SK-N-SH (cell line): ENCODE measurements at places on chromosomes 7 and 10. TPM values are rescaled to one million over a fixed set of nuclear protein-coding genes. Genes with fewer than 3 reads are reported as not detected.

- H3K27me3 ChIP-seq, result no peaks in the 10 kb centered on the region; the same call in 1 of the 2 replicates
- no peaks in the 10 kb centered on the region for H3K36me3 ChIP-seq
- H3K4me3 ChIP-seq, result no peak overlapping the region
These were observed 8.6 kb upstream of the IRF5 start for GRCh38 chr7:128928882-128929788.

GRCh38 chr10:125592897-125593296 is 90.1 kb downstream of the TEX36 start:
- no peak overlapping the region for H3K27ac ChIP-seq
- no peaks in the 10 kb centered on the region for H3K36me3 ChIP-seq
- no peak for DNase-seq
- H3K27me3 ChIP-seq, result no peaks in the 10 kb centered on the region
- H3K4me3 ChIP-seq, result no peak overlapping the region

DNA sequence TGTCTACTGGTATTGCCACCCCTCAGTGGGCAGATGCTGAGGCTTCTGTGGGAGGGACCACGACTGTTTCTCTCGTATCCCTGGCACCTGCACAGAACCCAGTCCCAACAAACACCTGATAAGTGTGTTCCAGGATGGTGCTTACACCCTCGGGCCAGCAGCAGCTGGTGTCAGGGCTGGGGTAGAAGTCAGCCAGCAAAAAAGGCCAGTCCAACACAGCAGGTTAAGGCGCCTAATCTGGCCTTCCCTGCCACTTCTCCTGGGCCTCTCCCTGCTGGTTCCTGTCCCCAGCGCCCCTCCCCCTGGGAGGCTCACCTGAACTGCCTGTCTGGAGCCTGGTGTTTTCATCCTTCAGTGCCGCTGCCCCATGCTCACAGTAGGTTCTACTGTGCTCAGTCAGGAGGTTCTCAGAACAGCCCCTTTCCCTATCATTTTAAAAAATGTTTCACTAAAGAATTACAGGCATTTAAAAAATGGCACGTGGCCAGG is 20.0 kb downstream of the PODXL start:
- DNase-seq, result no peak
- no peaks in the 10 kb centered on the region for H3K27me3 ChIP-seq
- no peak overlapping the region for H3K27ac ChIP-seq
- no peaks in the 10 kb centered on the region for H3K36me3 ChIP-seq
- peaks cover 27% of the 10 kb centered on the region for H3K4me1 ChIP-seq

GRCh38 chr7:81161451-81162075 is 242.7 kb upstream of the SEMA3C start:
- no peak for DNase-seq
- no peaks in the 10 kb centered on the region; the same call in 1 of the 2 replicates for H3K4me1 ChIP-seq
- no peaks in the 10 kb centered on the region for H3K36me3 ChIP-seq

DNA sequence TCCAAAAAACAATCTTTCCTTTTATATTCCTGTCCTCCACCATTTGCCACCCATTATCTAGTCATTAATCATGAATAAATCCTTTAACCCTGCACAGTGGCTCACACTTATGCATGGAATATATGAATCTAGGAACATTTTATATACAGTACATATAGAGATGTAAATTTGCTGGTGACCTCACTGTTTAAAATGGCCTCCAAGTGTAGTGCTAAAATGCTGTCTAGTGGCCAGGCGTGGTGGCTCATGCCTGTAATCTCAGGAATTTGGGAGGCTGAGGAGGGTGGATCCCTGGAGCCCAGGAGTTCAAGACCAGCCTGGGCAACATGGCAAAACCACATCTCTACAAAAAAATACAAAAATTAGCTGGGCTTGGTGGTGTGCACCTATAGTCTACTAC is 9.6 kb downstream of the NANOS1 start:
- peaks cover 82% of the 10 kb centered on the region for H3K36me3 ChIP-seq
- no peak overlapping the region for H3K4me3 ChIP-seq
- H3K27ac ChIP-seq, result no peak overlapping the region
- no peak for DNase-seq
- H3K4me1 ChIP-seq, result no peaks in the 10 kb centered on the region

DNA sequence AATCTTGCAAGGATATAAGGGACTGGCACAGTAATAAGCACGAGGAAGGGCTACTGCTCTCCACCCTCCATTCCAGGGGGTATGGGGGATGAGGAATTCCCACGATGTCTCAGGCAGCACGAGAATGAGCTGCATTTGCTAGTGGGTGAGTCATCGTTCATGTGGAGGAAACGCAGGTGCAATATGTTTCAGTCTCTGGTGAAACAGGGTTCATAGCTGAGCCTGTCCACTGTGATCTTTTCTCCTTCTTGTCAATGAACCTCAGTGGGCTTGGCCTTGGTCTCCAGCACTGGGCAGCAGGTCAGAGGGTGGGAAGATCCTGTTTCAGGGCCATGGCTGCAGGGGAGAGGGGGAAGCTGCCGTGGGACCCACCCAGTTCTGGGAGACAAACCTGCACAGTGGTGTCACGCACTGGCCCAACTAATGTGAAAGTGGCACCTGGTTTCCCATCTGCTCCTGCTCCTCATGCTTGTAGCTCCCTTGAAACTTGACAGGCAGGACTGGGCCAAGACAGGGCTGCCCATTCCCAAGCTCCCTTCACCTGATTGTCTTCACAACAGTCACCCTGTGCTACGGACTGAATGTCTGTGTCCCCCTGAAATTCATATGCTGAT is 181.9 kb downstream of the USP6NL start:
- H3K27me3 ChIP-seq, result no peaks in the 10 kb centered on the region
- H3K27ac ChIP-seq, result no peak overlapping the region

GRCh38 chr7:158840604-158841003 is 11.3 kb upstream of the ESYT2 start:
- no peak for DNase-seq
- H3K4me3 ChIP-seq, result no peak overlapping the region
- H3K27me3 ChIP-seq, result no peaks in the 10 kb centered on the region
- H3K36me3 ChIP-seq, result no peaks in the 10 kb centered on the region

DNA sequence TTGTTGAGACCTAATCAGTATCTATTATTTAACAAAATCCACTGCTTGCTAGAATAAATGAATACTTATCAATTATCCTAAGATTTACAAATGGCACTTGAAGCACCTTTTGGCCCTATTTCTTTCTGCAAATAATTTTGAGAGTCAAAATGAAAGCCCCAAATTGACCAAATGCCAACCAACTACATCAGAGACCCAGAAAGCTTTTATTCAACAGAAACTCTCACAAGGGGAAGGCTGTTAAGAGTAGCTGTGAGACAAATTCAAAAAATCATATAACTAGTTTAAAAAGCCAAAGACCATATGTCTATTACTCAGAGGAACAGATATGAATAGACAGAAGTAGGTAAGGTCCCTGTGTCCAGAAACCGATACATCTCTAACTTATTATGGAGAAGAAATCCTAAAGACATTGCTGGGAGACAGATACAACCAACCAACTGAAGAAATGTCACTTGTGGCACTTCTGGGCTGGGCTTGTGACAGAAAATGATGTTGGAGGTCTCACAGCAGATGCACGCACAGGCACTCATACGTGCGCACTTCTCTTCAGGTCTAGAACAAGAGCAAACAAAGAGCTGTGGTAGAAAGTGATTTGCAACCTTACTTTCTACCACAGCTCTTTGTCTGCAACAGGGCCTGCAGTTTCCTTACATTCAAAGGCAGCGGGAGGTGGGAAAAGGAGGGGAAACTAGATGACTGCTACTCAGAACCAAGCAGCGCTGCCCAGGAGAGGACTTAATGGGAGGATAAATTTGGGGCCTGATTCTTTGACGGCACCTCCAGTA is 58.6 kb upstream of the KCNIP2 start:
- 0 out of 2 replicates have a peak, but pooled peaks cover 8% of the 10 kb centered on the region for H3K4me1 ChIP-seq
- no peak overlapping the region for H3K27ac ChIP-seq
- H3K4me3 ChIP-seq, result no peak overlapping the region
- DNase-seq, result no peak

DNA sequence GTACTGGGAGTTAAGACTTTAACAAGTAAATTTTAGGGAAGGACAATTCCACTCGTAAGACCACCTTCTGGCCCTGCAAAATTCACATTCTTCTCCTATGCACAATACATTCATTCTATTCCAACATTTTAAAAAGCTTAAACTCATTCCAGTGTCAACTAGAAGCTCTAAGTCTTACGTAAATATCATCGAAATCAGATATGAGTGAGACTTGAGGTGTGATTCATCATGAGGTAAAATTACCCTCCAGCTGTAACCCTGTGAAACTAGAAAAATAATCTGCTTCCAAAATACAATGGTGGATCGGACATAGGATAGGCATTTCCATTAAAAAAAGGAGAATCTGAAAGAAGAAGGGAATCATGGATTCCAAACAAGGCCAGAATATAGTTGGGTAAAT is 370.3 kb downstream of the CDC14C start:
- no peaks in the 10 kb centered on the region for H3K36me3 ChIP-seq
- H3K4me1 ChIP-seq, result no peaks in the 10 kb centered on the region
- H3K27ac ChIP-seq, result no peak overlapping the region
- H3K4me3 ChIP-seq, result no peak overlapping the region

DNA sequence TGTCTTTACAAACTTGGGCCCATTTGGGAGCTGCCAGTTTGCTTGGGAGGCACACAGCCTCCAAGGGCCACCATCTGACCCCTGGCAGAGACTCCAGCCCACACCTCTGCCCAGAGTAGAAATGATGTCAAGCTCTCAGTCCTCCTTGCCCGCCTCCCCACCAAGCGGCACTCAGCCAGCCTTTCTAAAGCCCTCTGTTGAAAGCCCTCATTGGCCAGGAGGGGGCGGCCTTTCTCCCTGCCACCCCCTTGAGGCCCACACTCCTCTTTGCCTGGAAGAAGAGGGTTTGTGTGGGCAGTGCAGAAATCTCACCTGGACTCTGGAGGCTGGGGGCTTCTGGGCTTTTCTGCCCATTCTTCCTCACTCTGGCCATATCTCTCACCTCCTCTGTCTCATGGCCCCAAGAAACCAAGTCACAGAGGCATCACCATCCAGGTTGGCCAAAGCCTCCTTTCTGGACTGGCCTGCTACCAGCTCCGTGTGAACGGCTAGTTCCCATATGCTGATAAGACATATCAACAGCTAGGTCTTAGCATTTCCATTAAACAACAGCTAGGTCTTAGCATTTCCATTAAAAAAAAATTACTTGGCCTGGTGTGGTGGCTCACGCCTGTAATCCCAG is 36.1 kb downstream of the UBTD1 start:
- no peaks in the 10 kb centered on the region for H3K36me3 ChIP-seq
- no peaks in the 10 kb centered on the region for H3K27me3 ChIP-seq
- peaks cover 16% of the 10 kb centered on the region; the same call in 1 of the 2 replicates for H3K4me1 ChIP-seq
- peak overlapping the region; percentile 95; the same call in 1 of the 2 replicates for H3K27ac ChIP-seq
- peak; percentile 62 for DNase-seq

- no peak overlapping the region for H3K4me3 ChIP-seq
- peaks cover 11% of the 10 kb centered on the region; the same call in 1 of the 2 replicates for H3K4me1 ChIP-seq
- no peak for DNase-seq
- H3K36me3 ChIP-seq, result no peaks in the 10 kb centered on the region
- no peak overlapping the region for H3K27ac ChIP-seq
These were observed 53.0 kb downstream of the TCF7L2 start for GRCh38 chr10:113003052-113003451.

GRCh38 chr10:548238-548901 is 141.1 kb downstream of the DIP2C start:
- H3K4me1 ChIP-seq, result peaks cover 23% of the 10 kb centered on the region; the same call in 1 of the 2 replicates
- no peak overlapping the region for H3K4me3 ChIP-seq
- DNase-seq, result peak; percentile 56

- no peak overlapping the region for H3K4me3 ChIP-seq
- no peak for DNase-seq
- H3K27me3 ChIP-seq, result peaks cover 6% of the 10 kb centered on the region
- no peak overlapping the region for H3K27ac ChIP-seq
- H3K36me3 ChIP-seq, result no peaks in the 10 kb centered on the region
These were observed 44.1 kb downstream of the IKZF1 start for GRCh38 chr7:50348469-50349162.

DNA sequence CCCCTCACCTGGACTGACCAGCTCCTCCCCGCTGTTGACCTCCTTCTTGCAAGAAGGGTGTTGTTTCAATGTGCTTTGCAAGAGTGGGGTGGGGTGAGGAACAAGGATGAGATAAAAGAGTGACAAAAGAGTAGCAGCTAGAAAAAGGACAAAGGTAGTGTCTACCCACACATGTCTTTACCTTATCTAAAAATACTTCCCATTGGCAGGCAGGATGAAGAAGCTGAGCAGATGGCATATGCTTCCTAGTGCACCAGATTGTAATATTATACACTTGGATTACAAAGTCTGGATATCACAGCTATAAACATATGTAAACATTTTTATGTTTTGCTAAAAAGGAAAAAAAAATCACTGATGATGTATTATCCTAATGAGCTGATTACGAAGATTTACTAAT is 34.5 kb downstream of the CHN2 start:
- no peak overlapping the region for H3K4me3 ChIP-seq
- H3K27me3 ChIP-seq, result no peaks in the 10 kb centered on the region
- H3K27ac ChIP-seq, result no peak overlapping the region
- H3K36me3 ChIP-seq, result no peaks in the 10 kb centered on the region
- DNase-seq, result no peak

GRCh38 chr10:112232670-112233069 is 49.1 kb upstream of the GPAM start:
- H3K27me3 ChIP-seq, result no peaks in the 10 kb centered on the region
- no peaks in the 10 kb centered on the region for H3K36me3 ChIP-seq
- H3K4me3 ChIP-seq, result no peak overlapping the region

DNA sequence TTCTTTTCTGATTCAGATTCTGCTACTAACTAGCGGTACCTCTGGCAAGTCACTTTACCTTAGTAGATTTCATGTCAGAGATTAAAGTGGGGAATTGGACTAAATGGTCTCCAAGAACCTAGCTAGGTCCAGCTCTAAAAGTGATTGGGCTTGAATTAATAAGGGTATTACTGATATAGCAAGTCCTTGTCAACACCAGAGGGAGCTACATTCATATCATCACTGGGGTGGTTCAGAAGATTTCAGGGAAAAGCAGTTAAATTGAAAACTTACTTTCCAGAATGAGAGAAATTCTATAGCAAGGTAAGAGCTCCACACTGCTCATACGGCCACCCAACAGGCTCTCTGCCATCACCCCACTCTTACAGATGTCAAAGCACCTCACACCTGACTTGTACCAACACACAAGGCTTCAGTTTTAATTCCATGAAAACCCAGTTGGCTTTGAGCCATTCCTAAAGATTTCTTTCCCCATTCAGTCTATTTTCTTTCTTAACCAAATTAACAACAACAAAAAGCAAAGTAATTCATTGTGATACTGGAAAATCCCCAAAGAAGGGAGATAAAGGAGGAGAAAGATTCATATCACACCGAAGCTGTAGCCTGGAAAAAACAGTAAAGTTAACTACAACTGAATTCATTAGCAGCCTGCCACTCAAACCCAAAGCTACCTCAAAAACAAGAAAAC is 38.0 kb upstream of the SPOCK2 start:
- H3K4me3 ChIP-seq, result no peak overlapping the region
- H3K4me1 ChIP-seq, result peaks cover 6% of the 10 kb centered on the region; the same call in 1 of the 2 replicates
- no peaks in the 10 kb centered on the region for H3K27me3 ChIP-seq

CLRN3 gene
- polyA plus RNA-seq, result 0.08 and 0.25 TPM in 2 replicates

GARIN1A gene
- polyA plus RNA-seq, result 1.2 TPM in 2 replicates

BNIP3 gene
- polyA plus RNA-seq, result 40.3 and 57.2 TPM in 2 replicates

LIPF gene
- 0.06 and 0.07 TPM in 2 replicates for polyA plus RNA-seq

ITPRID1 gene
- polyA plus RNA-seq, result not detected in 2 replicates

ASAH2 gene
- 1.8 and 2.5 TPM in 2 replicates for polyA plus RNA-seq

TWIST1 gene
- polyA plus RNA-seq, result 162 and 170 TPM in 2 replicates

PON1 gene
- not detected in 2 replicates for polyA plus RNA-seq

INSYN2A gene
- 0.19 and 0.28 TPM in 2 replicates for polyA plus RNA-seq
